ENCODE measurements at places on chromosomes 7 and 10.

GRCh38 chr7:154631162-154631561 is 371.8 kb downstream of the PAXIP1 start:
- no peak for DNase-seq

- no peak for DNase-seq
Measured at GRCh38 chr7:120985130-120985758, 3.3 kb upstream of the CPED1 start.

GRCh38 chr10:99777918-99778714 is 4.3 kb upstream of the ABCC2 start:
- no peak for DNase-seq

DNA sequence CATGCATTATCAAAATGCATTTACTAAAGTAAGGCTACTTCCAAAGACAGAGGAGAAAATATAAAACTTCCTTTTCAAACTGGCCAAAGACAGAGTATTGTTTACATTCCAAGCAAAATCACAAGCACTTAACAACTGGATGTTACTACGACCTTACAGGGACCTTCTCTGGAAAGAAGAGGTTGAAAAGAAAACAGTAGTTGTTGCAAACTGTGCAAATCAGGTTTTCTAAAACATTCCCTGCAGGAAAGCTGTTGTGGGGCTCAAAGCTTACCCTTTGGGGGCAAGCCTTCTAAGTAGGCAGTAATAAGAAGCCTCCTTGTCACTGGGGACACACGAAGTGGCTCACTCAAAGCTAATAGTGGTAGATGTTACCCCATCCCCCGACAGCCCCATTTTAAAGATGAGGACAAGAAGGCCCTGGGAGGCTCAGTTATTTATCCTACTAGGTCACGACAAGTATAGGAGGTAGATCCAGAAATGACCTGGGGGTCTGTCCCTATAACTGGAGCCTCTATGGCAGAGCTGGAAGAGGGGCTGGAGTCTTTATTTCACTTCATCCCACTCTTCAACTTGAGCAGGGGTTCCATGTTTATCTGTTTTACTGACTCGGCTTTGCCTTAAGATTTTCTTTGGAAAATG is 46.6 kb downstream of the ATXN7L1 start:
- no peak for DNase-seq

GRCh38 chr10:77907900-77908717 is 18.4 kb downstream of the DLG5 start:
- DNase-seq, result peak; percentile 52

DNA sequence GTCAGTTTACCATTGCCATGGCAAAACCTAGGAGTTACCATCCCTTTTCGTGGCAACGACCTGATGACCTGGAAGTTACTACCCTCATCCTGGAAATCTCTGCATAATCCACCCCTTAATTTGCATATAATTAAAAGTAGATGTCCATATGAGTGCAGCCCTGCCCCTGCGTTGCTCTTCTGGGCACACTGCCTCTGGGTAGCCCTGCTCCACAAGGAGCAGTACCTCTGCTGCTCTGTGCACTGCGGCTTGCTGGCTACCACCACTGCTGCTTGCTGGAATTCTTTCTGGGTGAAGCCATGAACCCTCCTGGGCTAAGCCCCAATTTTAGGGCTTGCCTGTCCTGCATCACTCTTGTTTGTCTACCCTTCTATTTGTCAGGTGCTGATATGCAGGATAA is 12.5 kb downstream of the CYP17A1 start:
- DNase-seq, result no peak

DNA sequence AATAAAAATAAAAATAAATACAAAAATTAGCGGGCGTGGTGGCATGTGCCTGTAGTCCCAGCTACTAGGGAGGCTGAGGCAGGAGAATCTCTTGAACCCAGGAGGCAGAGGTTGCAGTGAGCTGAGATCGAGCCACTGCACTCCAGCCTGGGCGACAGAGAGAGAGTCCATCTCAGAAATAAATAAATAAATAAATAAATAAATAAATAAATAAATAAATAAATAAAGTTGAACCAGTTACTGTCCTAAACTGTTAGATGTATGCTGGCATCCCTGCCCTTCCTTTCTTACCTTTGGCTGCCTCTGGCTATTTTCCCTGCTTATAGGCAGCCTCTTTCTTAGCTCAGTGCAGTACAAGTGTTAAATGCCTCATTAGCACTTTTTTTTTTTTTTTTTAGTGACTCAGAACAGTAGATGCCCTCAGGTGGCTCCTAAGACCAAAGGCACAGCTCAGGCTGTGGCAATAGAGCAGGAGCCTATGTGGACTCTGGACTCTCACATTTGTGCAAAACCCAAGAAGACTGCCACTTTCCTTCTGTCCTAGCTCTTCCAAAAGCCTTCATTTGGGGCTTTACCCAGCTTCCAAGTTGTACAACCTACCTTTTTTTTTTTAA is 30.6 kb upstream of the CABCOCO1 start:
- DNase-seq, result no peak

- DNase-seq, result peak; percentile 81
Measured at GRCh38 chr10:33257439-33258080, 76.9 kb downstream of the NRP1 start.

DNA sequence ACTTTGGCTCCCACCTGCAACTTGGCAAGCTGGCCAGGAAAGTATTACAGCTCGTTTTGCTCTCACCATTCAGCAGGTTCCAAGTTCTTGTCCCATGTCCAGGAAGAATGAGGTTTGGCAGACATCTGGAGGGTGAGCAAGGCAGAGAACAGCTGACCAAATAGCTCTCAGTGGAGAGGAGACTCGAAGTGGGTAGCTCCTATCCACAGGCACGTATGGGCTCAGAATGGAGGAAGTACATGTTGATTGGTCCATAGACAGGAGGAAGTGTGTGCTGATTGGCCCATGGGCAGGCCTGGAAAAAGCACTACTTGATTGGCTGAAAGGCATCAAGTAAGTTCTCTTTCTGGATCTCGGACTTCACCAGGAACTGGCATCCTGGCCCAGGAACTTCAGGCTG is 3.0 kb upstream of the NCAPG2 start:
- DNase-seq, result peak; percentile 33

GRCh38 chr7:11434366-11434765 is 397.6 kb downstream of the THSD7A start:
- DNase-seq, result no peak

DNA sequence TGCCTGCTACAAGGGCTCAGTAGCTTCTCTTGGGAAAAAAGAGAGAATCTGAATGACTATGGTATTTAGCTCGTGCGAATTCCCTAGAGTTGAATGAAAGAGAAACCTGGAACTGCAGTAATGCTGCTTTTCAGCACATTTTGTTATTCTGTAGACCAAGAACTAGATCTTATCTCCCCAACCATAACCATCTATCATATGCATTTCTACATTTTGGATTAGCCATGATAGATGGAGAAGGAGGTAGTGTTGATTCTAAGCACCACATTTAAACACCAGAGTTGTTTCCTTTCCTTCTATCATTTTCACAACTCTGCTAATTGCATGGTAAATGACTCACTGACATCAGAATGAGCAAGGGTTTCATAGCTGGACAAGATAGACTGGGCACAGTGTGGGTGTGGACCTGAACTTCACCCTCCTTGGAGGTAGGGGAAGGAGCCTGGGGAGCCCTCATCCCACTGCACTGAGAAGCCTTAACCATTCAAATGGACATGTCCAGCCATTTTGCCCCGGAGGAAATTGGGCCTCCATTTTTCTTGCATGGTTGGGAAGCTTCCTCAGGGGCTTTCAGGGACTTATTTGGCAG is 55.3 kb upstream of the BMPER start:
- no peak for DNase-seq

GRCh38 chr10:6918305-6918704 is 338.2 kb upstream of the PRKCQ start:
- DNase-seq, result no peak

DNA sequence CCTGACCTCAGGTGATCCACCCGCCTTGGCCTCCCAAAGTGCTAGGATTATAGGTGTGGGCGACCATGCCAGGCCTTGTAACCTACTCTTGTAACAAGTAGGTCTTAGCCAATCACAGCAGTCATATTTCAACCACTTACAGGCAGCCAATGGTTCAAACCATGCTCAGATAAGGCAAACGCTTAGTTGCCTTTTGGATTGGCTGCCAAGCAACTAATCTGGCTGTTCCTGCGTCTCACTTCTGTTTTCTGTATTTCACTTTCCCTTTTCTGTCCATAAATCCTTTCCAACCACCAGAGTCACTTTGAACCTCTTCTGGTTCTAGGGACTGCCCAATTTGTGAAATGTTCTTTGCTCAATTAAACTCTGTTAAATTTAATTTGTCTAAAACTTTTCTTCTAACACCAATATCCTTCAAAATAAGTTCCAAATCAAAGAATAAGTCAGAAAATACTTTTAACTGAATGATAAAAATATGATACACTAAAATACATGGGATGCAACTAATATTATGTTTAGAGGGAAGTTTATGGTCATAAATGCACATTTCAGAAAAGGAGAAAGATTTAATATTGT is 19.1 kb upstream of the PRF1 start:
- no peak for DNase-seq

DNA sequence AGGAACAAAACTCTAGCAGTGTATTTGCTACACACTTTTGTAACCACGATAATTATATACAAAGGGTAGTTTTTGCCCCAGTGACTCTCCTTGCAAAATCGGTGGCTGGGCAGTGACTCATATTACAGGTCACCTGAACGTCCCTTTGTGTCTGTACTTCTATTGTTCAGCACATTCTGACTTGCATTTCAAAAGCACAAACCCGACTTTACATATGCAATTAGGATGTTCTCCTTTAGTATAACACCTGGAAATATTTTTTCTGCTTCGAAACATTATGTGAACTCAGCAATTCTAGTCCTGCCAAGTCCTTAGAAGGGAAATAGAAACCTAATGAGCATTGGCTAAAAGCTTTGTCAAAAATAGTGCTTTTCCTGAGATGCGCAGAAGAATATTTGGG is 6.0 kb downstream of the PRR15 start:
- DNase-seq, result no peak

GRCh38 chr10:125783957-125784356 is 8.3 kb upstream of the MMP21 start:
- no peak for DNase-seq

DNA sequence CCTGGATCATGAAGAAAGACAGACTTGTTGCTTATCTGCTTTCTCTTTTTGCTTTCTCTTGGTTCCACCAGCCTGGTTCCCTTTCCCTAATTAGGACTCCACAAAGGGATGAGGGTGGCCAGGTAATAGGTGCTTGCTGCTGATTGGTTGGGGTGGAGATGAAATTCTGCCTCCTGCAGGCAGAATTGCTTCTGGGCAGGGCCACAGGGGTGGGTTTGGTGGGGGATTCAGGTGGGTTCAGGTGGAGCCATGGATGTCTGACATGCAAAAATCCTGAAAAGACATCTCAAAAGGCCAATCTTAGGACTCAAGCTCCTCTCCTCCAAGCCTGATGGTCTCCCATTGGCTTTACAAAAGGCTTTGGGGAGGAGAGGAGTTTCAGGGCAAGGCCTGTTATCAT is 25.4 kb upstream of the ACHE start:
- no peak for DNase-seq

- DNase-seq, result no peak
Measured at GRCh38 chr7:47475880-47476227, 106.1 kb downstream of the TNS3 start.

DNA sequence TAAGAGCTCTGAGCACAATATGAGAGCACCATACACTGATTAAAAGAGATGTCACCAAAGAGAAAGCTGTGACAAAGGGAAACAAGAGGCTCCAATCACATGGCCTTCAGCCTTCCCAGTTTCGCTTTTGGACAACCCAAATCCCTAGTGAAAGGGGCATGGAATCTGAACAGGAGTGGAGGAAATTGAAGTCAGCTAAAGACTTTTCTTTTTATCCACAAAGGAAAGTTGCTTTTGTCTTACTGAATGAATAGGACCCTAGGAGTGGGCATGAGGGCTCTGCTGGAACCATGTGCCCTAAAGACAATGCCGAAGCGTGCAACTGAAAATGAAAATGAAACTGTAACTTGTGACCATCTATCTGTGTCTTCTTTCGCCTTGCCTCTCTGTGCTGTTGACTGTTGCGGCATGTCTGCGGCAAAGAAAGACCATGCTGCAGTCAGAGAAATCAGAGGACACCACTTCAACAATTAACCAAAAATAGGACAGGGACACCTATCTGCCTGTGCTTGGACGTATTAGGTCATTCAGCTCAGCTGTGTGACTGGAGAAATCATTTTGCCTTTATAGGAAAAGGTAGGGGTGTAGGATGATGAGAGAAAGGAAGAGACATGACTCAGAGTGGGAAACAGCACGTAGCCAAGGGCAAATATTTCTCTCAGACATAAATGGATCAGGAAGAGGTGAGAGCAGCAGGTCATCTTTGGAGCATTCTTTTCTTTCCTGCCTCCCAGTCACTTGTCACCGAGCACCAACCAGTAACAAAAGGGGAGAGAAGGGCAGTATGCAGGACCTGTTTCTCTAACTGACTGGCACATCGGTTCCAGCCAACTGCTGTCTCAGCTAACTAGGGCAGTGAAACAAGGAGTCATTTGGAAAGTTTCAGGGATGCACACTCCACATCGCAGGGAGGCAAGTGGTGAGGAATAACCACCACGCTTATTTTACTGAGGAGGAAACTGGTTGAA is 12.3 kb downstream of the CAV2 start:
- peak; percentile 82 for DNase-seq

- DNase-seq, result no peak
Measured at GRCh38 chr7:28406192-28406591, 6.1 kb upstream of the CREB5 start.

GRCh38 chr10:61164458-61165160 is 220.6 kb upstream of the RHOBTB1 start:
- DNase-seq, result no peak

DNA sequence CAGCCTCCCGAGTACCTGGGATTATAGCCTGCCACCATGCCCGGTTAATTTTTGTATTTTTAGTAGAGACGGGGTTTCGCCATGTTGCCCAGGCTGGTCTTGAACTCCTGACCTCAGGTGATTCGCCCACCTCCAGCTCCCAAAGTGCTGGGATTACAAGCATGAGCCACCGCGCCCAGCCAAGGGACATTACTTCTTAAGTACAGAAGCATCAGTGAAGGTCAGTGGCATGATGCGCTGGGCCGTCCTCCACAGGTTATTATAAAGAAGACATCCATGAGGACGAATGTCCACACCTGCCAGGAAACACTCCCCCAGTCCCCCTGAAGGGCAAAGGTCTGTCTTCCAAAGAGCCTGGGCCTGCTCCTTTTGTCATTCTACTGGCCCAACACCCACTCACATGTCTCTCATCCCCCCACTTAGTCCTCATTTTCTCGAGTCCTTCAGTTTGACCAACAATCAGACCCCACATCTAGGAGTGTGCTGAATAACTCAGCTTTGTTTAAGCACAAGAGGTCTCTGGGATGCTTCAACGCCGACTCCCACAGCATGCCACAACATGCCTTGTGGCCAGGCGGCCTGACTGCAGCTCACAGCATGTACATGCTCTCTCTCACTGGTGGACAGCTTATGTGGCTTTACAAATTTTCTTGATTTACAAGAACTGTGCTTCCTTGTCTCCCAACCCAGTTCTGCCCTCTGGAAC is 73.0 kb downstream of the CTBP2 start:
- DNase-seq, result no peak

DNA sequence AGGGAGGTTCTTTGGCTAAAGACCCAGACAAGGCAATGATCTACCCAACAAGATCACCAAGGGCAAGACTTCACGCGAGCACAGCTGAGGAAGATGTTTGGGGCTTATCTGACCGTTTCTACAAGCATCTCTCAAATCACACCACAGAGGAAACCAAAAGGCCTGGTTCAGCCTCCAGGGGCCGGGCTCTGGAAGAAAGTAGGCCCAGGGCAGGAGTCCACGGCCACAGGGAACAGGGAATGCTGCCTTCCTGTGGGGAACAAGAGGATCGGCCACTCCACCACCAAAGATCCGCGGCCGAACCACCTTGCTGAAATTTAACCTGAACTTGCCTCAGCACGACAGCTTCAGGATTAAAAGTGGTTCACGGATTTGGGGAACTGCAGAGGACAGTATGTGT is 332.5 kb downstream of the PTPRN2 start:
- no peak for DNase-seq

GRCh38 chr7:13953368-13953767 is 36.1 kb downstream of the ETV1 start:
- no peak for DNase-seq
